ENCODE measurements at places on chromosomes 5 and 9. TPM values are rescaled to one million over a fixed set of nuclear protein-coding genes. Genes with fewer than 3 reads are reported as not detected.

GRCh38 chr5:151075698-151076331, 5.0 kb downstream of the TNIP1 start:
- DNase-seq, result peak; percentile 53

DNA sequence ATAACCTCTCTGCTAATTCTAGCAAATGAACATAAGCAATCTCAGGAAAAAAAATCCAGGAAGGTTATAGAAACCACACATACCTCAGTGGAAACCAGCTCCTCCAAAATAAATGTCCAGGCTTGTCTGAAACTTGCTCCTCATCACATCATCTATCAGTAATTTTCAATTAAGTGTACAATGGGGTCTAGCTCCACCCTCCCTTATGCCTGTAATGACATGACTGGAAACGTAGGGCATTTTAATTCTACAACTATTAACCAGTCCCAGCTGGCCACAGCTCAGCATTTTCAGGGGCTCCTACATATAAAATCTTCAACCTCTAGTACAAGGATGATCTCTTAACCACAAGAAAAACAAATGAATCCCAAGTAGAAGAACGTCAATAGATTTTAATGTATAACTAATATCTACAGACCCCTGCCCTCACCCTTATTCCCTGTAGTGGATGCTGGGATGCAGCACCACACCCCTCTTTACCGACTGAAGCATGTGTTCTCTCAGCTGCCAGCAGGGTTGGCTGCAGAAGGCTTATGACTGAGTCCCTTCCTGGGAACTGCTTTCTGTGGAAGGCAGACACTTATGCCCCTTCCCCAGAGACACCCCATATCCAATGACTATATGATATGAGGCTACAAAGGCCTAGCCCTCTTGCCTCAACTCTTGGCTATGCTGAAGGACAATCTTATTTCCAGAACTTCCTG, 6.8 kb downstream of the TSSK1B start:
- DNase-seq, result no peak

GRCh38 chr5:16980983-16981382, 44.9 kb upstream of the MYO10 start:
- DNase-seq, result no peak

- no peak for DNase-seq
Measured at GRCh38 chr9:121943463-121943862, 149.6 kb downstream of the TTLL11 start.

Gene SLC46A2
- total RNA-seq, result not detected

- DNase-seq, result peak; percentile 45
Measured at GRCh38 chr9:109972026-109972882, 192.3 kb downstream of the PALM2AKAP2 start.

Gene SHOC1
- not detected for total RNA-seq

Measured in activated T-cell treated with anti-CD3 and anti-CD28 coated beads, Interleukin-2, amount 50 U/mL, for 72 hours (primary cell).